ENCODE measurements at places on chromosomes 1 and 21. TPM values are rescaled to one million over a fixed set of nuclear protein-coding genes. Genes with fewer than 3 reads are reported as not detected.

Gene PRMT6
- total RNA-seq, result 6.2 TPM

Gene SH2D5
- 7.2 TPM for total RNA-seq

Gene OR4F29
- total RNA-seq, result not detected

Gene GAS5
- total RNA-seq, result 263 TPM

Gene NUAK2
- total RNA-seq, result 0.86 TPM

Gene CCDC18
- total RNA-seq, result 1.4 TPM

Gene CD52
- total RNA-seq, result not detected

Gene MSH4
- 0.17 TPM for total RNA-seq

Gene TFF3
- total RNA-seq, result 9.9 TPM

Gene SELENBP1
- 74.4 TPM for total RNA-seq

Gene OR2AK2
- not detected for total RNA-seq

Gene GREM2
- total RNA-seq, result 2.7 TPM

Gene HSD11B1
- total RNA-seq, result 17.2 TPM

Gene CATSPERE
- total RNA-seq, result 1.6 TPM

GRCh38 chr1:8472668-8473067, 154.8 kb downstream of the SLC45A1 start:
- no peak for DNase-seq

DNA sequence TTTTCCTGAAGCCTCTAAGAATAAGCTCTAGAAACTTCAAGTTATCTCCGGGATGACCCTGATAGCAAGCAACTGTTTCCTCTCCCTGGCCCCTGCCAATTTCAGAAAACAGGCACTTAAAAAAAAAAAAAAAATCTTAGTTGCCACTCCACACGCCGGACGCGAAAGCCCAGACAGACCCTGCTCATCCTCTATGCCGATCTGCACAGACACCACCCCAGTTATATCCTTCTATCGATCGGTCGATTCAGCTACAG, 1.7 kb downstream of the ANP32E start:
- DNase-seq, result no peak

DNA sequence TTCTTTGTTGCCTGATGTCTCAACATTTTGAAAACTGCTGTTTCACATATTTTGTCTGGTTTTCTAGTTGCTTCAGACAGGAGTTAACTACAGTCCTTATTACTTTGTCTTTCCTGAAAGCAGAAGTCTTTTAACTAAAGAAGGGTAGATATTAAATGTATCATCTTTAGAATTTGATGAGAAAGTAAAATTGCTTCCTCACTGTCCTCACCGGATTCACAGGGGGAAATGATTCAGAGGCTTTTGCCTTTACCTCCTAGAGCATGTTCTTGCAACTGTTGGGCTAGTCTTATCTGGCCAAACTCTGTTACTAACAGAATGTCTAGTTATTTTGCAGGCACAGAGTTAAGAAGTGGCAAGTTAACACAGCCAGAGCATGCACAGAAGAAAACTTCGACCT, 107.2 kb upstream of the VAV3 start:
- no peak for DNase-seq

- no peak for DNase-seq
These were observed 130.3 kb upstream of the PLXNA2 start for GRCh38 chr1:208374391-208374941.

DNA sequence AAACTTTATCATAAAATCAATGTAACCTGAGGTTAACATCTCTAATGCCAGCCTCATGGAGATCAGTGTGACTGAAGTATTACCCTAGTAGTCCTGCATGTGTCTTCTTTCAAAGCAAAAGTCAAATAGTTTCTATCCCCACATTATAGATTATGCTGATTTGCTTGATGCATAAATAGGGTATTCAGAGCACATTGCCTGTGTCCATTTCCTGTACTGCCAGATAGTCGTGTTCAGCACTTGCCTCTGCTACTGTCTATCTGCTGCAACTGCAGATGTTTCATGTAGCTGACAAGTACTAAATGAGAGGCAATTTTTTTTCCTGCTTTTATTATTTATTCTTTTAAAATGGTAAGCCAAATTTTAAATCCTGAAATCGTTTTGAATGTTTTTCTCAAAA, 348.7 kb downstream of the CHRM3 start:
- no peak for DNase-seq

GRCh38 chr1:154971341-154971998, 923 bp upstream of the SHC1 start:
- no peak for DNase-seq

GRCh38 chr1:197485790-197486189, 217.7 kb downstream of the CRB1 start:
- DNase-seq, result no peak

GRCh38 chr1:204441558-204441957, 29.9 kb upstream of the PPP1R15B start:
- no peak for DNase-seq

GRCh38 chr1:99594205-99594604, 51.7 kb upstream of the PALMD start:
- no peak for DNase-seq

GRCh38 chr1:27570784-27571183, 33.2 kb downstream of the AHDC1 start:
- no peak for DNase-seq

DNA sequence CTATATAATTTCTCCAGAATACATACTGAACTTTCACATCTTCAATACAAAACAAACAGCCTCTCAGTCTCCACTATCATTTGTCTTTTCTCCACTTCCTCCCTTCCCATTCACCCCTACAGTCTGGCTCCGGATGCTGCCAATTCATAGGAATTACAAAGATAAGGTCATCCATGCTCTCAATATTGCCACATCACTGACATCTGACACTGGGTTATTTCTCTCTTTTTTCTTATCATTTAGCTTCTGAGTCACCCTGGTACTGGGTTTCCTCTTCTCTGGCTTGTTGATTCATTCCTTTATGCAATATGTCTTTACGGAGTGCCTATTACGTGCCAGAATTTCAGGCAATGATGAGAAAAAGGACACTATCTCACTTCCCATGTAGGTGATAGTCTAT, 3.1 kb upstream of the SH3BP5L start:
- no peak for DNase-seq

DNA sequence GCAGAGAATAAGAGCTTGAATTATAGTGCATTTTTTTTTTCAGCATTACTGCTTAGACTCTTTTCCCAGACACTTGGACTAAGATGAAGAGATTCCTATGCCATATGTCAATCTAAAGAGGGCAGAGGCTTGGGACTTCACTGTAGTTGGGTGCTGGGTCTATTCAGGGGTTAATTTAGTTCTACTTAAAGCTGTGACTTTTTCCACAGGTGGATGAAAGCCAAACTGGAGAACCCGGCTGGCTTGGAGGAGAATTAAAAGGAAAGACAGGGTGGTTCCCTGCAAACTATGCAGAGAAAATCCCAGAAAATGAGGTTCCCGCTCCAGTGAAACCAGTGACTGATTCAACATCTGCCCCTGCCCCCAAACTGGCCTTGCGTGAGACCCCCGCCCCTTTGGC, 104.8 kb downstream of the ATP5PO start:
- DNase-seq, result no peak

- no peak for DNase-seq
These were observed 18.6 kb upstream of the ADGRB2 start for GRCh38 chr1:31782421-31783410.

DNA sequence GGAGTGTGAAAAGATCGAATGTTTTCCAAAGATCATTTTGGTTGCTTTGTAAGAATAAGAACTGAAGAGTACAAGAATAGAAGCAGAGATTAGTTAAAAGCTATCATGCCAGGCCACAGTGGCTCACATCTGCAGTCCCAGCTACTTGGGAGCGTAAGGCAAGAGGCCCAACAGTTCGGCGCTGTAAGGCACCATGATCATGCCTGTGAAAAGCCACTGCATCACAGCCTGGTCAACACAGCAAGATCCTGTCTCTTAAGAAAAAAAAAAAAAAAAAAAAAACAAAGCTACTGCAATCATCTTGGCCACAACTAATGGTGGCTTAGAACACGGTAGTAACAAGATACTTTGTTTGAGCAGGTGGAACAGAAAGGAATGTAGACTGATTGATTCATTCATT, 116.2 kb downstream of the EIF4G3 start:
- DNase-seq, result no peak

GRCh38 chr1:91872559-91873081, 13.3 kb downstream of the TGFBR3 start:
- DNase-seq, result no peak

- peak; percentile 97 for DNase-seq
These were observed 14.9 kb upstream of the IFNLR1 start for GRCh38 chr1:24201941-24202440.

- DNase-seq, result no peak
These were observed 57.8 kb upstream of the C1orf185 start for GRCh38 chr1:51044199-51044598.

DNA sequence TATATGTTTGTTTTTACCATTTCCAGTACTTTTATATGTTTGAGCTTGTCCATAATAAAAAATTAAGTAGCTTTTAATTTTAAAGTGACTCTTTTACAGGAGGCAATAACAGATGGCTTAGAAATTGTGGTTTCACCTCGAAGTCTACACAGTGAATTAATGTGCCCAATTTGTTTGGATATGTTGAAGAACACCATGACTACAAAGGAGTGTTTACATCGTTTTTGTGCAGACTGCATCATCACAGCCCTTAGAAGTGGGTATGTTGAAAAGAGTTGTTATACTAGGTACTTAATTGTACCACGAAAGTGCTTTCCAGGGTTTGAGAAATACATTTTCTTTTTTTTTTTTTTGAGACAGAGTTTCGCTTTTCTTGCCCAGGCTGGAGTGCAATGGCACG, 46.1 kb downstream of the RNF2 start:
- DNase-seq, result no peak

DNA sequence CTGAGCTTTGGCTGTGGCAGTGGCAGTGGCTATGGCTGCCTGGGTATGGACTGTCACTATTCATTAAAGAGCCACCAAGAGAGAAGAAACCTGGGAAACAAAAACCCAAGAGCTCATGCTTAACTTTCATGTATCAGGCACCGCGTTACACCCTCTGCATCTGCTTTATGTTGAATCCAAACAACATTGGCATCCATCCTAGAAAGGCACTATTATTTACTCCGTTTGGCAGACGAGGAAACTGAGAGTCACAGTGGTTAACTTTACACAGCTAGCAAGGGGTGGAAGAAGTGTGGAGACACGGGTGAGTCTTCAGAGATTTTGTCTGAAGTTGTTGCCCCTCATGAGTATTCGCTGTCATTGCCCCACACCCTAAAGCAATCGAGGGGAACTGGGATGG, 63.8 kb downstream of the PLXNA2 start:
- no peak for DNase-seq

- no peak for DNase-seq
These were observed 18.3 kb upstream of the HDAC1 start for GRCh38 chr1:32273391-32274208.

DNA sequence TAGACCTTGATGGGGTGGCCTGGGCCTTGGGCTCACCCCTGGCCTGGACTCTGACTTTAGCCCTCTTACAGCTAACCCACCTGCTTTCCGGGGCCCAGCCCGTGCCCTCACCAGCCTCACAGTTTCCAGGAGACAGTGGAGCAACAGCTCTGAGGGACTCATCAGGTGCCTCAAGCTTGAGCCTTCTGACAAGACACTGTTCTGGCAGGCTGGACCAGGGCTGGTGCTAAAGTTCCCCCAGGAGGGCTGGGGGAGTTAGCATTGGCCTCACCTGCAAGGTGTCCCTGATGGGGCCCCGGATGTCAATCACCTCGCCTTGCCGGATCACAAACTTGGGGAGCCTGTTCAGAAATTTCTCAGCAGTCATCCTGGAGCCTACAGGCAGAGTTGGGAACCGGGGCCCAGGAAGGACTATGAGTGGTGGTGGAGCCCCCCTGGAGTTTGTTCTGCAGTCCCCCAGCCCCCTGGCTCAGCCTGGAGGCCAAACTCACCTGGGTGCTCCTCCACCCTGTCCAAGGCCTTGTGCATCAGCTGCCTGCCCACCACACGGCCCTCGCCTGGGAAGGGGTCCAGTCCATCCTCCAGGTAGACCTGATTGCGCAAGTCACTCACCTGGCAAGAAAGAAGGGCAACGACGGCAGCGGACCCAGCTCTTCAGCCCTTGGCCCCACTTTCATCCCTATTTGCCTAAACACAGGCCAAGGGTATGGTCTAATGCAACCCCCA, 4.1 kb downstream of the SH3BGRL3 start:
- no peak for DNase-seq

GRCh38 chr1:64474665-64475439, 4.9 kb downstream of the CACHD1 start:
- peak; percentile 91 for DNase-seq

GRCh38 chr1:214670098-214670497, 67.1 kb downstream of the CENPF start:
- no peak for DNase-seq

DNA sequence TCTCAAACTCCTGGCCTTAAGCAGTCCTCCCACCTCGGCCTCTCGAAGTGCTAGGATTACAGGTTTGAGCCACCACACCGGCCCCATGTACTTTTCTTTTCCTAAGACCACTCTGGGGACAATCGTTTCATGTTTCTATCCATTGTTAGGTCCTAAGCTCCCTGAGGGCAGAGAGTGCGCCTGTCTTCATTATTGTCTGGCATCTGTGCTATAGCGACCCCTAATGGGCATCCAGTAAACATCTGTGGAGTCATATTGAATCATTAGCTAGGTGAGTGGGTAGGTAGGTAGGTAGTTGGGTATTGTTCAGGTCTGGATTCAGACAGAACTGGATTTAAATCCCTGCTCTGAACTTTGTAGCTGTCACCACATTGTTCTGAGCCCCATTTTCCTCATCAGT, 66.1 kb downstream of the TMEM53 start:
- no peak for DNase-seq

GRCh38 chr1:18819203-18819602, 40.3 kb downstream of the TAS1R2 start:
- DNase-seq, result no peak

- DNase-seq, result no peak
These were observed 1.9 kb upstream of the GPR88 start for GRCh38 chr1:100536031-100536430.

- no peak for DNase-seq
These were observed 67.9 kb upstream of the PUM1 start for GRCh38 chr1:31133368-31133767.

DNA sequence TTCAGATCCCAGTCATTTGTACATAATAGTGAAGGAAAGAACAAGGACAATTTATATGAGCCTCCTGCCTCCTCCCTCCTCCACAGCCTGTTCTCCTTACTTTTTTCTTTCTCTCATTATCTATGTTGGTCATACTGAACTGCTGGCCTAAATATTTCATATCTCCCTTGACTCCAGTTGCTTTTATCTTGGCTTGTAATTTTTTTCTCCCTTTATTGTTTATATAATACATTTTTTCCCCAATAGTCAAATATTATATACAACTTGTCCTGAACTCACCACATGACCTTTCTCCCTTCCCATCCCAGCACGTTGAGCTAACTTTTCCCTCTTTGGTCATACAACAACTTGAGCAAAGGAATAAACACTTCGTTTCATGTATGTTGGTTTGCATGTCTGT, 752.1 kb downstream of the LTN1 start:
- no peak for DNase-seq

- no peak for DNase-seq
These were observed 382 bp downstream of the TRMT1L start for GRCh38 chr1:185156288-185156853.

GRCh38 chr1:235503403-235504121, 690 bp downstream of the B3GALNT2 start:
- DNase-seq, result no peak

GRCh38 chr21:26098772-26099397, 71.7 kb downstream of the APP start:
- no peak for DNase-seq

- DNase-seq, result no peak
These were observed 14.0 kb downstream of the FAAP20 start for GRCh38 chr1:2180297-2181245.

GRCh38 chr1:21909787-21910503, 27.2 kb downstream of the HSPG2 start:
- DNase-seq, result no peak

- DNase-seq, result no peak
These were observed 776 bp upstream of the CADM3 start for GRCh38 chr1:159170639-159171038.

Data from esophagus muscularis mucosa (tissue), 4 donors.